ENCODE measurements at places on chromosomes 2 and 18.
A peak's percentile ranks its signal among the peaks of the same experiment; 100 is the strongest.

- ATAC-seq, result no peak
Observed at GRCh38 chr2:70480468-70480867, 73.2 kb downstream of the TGFA start.

- ATAC-seq, result no peak
Observed at GRCh38 chr2:21282515-21282898, 158.7 kb downstream of the TDRD15 start.

- ATAC-seq, result no peak
Observed at GRCh38 chr18:59690186-59690982, 6.8 kb downstream of the CCBE1 start.

DNA sequence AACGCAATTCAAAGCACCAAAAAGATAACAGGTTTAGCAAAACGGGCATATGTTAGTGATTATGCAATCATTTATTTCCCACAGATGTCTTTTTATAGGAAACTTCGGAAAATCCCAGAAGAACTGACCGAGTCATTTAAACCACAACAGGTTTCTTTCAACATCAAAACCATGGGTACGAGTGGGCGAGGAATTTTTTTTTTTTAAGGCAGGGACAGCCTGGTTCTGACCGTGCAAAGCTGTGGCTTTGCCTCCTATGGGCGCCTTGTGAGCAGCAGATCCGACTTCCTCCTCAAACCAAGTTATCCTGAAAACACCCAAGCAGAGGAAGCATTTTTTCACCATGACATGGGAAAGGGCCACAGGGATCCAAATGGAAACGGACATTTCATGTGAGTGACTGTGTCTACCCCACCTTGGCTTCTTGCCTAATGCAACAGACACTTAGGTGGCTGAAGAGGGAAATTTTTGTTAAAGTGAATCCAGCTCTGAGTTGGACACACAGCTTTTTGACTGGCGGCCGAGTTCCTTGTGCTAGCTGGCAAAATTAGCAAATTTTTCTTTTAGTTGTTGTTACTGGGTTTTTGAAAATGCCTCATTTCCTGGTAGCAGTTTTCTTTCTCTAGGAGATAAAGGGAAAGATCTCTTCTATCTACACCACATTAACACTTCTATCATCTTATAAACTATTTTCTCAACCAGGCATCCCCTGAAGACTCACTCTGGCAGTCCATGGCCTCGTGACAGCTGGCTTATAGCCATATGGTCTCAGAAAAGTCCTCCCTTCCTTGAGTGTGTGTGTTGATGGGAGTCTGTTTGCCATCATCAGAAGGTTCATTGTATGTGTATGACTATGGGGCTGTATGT lies 487.4 kb upstream of the ZEB2 start:
- no peak for ATAC-seq

- no peak for ATAC-seq
Observed at GRCh38 chr18:33839452-33840211, 261.6 kb downstream of the ASXL3 start.

GRCh38 chr2:101619191-101619591 lies 78.3 kb upstream of the MAP4K4 start:
- no peak for ATAC-seq

GRCh38 chr2:99169534-99169933 lies 11.3 kb downstream of the MITD1 start:
- ATAC-seq, result no peak

DNA sequence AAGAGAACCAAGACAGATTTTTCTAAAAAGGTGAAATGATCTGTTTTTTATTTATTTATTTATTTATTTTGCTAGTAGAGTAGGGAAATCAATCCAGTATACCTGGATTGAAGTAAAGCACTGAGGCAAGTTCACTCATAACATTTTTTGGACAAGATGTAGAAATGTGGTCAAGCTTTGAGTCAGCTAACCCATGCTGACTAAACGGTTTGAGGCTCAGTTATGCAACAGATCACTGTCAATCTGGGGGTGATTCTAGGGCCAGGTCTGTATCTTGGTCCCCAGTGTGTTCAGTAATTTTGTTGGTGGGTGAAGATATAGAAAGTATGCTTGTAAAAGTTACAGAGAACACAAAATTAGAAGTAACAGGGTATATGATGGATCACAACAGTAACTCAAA lies 60.2 kb downstream of the RMDN2 start:
- no peak for ATAC-seq

DNA sequence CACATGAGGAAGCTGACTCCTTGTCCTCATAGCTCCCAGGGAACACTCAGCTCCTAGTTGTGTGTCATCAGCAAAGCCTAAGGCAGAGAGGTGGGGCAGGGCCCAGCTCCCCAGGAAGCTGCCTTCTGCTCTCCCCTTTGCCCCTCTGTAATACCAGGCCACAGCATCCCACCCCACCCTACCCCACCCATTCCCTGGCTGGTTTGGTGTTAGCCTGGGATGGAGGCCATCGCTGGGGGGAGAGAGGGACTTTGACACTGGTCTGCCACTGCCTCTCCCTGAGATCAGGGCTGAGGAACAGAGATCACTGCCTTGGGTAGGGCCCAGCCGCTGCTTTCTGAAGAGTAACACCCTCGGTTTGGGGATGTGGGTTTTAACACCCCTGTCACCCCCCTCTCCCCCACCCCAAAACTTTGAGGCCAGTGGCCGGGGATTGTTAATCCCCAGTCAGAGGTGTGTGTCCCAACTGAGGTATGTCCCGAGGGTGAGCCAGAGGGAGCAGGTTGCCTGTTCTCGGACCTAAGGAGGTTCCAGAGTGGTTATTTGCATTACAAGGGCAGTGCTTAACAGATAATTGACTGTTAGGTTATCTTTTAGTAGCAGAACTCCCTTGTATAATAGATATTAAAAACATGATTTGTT lies 41.4 kb downstream of the TET3 start:
- peak; percentile 83 for ATAC-seq

DNA sequence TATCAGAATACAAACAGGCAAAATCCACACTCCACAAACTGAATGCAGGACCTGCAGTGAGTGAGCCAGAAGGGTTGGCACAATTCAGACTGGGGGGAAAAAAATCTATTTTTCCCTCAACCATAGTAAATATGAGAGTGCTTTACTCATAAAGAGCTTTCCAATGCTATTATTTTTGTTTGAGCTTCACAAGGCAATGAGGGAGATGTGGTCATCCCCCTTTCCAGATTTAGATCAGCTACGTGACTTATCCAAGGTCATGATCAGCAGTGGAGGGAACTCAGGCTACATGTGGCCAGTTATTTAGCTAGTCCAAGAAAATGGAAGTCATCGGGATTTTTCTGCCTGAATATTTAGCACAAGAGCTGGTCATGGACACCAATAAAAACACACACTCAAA lies 120.4 kb upstream of the KLF7 start:
- no peak for ATAC-seq

GRCh38 chr2:98825858-98826257 lies 94.9 kb upstream of the MGAT4A start:
- ATAC-seq, result no peak

- peak; percentile 30 for ATAC-seq
Observed at GRCh38 chr18:6219116-6219717, 195.5 kb downstream of the L3MBTL4 start.

DNA sequence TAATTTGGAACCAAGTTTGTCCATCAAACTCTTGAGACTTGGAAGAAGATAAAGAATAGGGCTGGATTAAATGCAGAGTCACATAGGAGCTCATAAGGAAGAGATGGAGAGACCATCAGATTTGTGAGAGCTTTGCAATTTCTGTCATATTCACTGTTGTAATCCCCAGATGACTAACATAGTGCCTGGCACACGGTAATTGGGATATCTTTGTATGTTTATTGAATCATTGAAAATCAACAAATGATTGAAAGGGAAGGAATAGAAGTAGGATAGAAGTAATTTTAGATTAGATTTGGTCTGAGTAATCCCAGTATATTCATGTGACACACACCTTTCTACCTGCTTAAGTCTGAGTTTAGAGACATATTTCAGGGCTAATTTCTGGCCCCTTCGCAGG lies 75.4 kb downstream of the LCLAT1 start:
- no peak for ATAC-seq

- no peak for ATAC-seq
Observed at GRCh38 chr2:146987996-146988395, 856.8 kb upstream of the ACVR2A start.

DNA sequence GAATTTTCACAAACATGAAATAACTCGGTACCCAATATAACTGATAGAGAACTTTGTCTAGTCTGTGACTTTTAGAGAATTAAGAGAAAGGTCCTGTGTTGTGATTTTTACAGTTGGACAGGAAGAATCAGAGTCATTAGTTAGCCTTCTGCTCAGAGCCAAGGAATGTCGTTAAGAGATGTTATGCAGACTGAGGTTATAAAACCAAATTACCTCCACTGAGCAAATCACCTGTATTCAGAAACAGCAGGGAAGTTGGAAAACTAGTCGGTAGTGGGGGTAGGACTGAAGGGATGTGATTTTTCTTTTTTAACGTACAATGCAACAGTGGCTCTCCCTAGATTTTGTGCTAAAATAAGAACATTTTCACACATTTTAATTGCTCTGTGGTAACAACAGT lies 18.5 kb downstream of the TANK start:
- no peak for ATAC-seq

Measured in esophagus mucosa (tissue), 1 donor.